ENCODE measurements at places on chromosomes 7 and 10. TPM values are rescaled to one million over a fixed set of nuclear protein-coding genes. Genes with fewer than 3 reads are reported as not detected.

- no peak for DNase-seq
Observed at GRCh38 chr10:34320265-34320664, 494.8 kb downstream of the PARD3 start.

DNA sequence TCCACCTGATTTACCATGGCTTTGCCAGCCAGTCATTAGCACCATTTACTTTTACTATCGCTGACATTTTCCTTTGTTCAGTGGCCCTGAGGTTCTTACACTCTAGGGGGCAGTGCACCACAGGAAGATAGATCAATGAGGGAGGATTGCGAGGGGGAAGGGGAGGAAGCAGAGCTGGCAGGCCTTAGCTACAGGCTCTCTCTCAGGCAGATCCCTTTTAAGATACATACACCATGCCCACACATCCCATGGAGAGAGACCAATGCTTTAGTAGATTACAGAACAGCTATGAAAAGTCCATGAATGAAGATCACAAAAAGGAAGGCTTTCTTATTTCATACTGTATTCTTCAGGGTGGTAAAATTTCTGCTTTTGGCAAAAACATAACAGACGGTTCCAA is 47.4 kb downstream of the DENND11 start:
- DNase-seq: peak; percentile 77

GRCh38 chr7:54846273-54846672 is 87.3 kb upstream of the SEC61G start:
- DNase-seq: no peak

- DNase-seq: peak; percentile 39
Observed at GRCh38 chr7:7681191-7681935, 37.0 kb downstream of the RPA3 start.

GRCh38 chr7:135023622-135024021 is 37.3 kb downstream of the AGBL3 start:
- no peak for DNase-seq

- no peak for DNase-seq
Observed at GRCh38 chr7:70456719-70457118, 675.2 kb upstream of the GALNT17 start.

DNA sequence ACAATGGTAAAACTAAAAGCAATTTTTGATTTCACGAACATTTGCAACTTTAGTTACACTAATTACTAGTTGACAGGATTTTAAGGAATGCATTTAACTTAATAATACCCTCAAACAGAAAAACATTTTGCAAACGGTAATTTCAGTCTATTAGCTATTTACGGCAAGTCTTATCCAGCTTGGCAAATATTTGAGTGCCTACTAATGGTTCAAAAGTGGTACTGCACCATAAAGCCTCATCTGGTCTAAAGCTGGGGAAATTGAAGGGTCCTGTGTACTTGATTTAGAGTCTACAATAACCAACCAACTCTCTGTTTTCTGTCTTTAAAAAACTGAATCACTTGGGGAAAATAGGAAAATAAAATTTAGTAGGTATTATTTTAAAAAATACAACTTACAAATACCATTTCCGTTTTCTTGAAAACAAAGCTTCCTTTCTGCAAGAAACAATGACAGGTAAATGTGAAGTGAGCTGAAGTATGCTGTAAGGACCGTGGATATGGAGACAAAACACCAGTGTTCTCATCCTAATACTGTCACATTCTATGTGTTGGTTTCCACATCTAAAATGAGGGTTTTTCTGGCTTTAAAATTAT is 142.3 kb downstream of the VPS50 start:
- DNase-seq: no peak

- no peak for DNase-seq
Observed at GRCh38 chr10:84524435-84524834, 196.0 kb downstream of the CCSER2 start.

DNA sequence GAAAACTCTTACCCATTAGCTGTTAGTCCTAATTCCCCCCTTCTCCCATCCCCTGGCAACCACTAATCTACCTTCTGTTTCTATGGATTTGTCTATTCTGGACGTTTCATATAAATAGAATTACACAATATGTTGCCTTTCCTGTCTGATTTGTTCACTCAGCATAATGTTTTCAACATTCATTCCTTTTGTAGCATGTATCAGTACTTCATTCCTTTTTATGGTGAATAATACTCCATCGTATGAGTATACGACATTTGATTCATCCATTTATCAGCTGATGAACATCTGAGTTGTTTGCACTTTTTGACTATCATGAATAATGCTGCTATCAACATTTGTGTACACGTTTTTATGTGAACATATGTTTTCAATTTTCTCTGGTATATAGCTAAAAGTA is 4.4 kb upstream of the FRAT1 start:
- DNase-seq: no peak

- no peak for DNase-seq
Observed at GRCh38 chr10:107444443-107444842, 279.9 kb upstream of the SORCS1 start.

- no peak for DNase-seq
Observed at GRCh38 chr10:5897053-5897340, 7.0 kb downstream of the FBH1 start.

GRCh38 chr7:37089972-37090371 is 358.7 kb downstream of the ELMO1 start:
- DNase-seq: no peak

DNA sequence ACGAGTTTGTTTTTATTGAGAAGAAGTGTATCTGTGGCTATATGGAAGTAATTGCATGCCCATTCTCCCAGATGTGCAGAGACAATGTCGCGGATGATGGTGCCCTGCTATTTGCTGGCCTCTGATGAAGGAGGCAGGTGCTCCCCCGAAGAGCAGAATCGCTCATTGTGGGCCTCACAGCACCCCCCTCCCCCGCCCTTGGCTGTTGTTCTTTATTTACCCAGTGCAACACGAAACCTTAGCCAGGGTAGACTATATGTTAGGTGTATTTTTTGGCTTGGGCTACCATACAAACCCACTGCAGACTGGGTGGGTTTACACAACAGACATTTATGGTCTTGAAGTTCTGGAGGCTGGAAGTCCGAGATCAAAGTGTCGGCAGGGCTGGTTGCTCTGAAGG is 3.4 kb upstream of the ADCY1 start:
- no peak for DNase-seq

- no peak for DNase-seq
Observed at GRCh38 chr10:123429706-123430221, 236.4 kb upstream of the GPR26 start.

- DNase-seq: no peak
Observed at GRCh38 chr7:144584726-144585125, 181.2 kb upstream of the NOBOX start.

- no peak for DNase-seq
Observed at GRCh38 chr7:30973791-30974604, 10.2 kb downstream of the GHRHR start.

DNA sequence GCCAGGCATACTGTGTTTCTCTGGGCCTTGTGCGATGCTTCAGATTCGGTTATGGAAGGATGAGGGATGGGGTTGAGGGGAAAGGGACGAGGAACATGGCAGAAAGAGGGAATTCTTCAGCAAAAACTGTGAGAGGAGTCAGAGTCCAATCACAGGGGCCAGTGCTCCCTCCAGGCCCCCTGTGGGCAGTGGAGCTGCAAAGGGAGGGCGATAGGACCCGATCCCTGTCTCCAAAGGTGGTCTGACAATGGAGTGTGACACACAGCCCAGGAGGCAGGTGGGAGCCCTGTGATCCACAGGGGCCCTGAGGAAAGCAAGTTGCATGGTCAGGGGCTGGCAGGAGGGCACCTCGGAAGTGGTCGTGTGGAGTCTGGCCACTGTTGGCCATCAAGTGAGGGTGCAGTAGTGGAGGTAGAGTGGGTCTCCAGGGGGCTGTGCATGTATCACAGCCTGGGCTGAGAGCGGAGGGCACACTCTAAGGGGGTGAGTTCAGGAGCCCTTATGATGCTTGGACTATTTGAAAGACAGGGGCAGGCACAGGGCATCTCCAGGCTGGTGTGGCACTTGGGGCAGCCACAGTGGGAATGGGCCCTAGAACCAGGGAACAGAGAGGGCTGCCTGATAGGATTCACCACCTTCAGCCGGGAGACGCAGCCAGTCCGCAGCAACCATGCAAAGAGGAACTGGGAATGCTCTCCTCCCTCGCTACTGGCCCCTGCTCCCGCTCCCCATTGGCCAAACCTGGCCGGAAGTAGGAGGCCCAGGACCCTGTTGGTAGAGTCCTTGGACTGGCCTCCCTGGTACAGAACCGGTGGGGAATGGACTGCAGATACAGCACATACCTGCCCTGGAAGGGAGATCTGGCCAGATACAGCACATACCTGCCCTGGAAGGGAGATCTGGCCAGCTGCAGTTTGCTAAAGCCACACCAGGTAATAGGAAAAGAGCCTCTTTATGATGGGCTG is 115.9 kb downstream of the ADCY1 start:
- no peak for DNase-seq

GRCh38 chr7:30252885-30253795 is 31.3 kb upstream of the ZNRF2 start:
- no peak for DNase-seq

DNA sequence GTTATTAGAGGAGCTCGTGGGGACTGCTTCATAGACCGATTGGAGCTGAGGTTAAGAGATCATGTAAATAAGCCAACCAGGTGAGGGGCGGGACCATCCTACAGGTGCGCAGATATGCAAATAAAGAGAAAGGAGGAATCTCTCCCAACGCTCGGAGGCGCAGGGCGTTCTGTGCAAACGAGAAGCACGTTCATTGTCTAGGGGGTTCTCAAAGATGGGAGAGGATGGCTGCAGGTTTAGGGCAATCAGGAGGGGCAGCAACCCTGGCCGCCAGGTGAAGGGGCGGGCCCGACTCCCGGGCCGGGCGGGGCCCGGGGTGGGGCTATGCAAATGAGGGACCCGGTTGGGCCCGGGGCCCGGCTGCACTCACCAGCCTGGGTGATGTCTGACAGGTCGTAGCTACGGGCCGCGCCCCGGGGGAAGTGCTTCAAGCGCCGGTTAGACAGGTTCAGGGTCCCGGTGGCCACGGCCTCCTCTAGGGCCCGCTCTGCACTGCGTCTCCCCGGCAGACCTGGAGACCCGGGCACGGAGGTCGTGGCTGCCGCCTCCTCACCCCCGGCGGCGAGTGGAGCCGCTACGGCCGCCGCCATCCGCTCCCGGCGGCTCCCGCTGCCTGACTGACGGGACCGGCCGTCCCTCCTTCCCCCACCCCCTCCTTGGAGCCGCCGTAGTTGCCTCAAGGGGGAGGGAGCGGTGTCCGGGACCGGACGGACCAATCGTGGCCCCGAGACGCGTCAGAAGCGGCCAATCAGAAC is at the start of gene LRCH4:
Gene LRCH4 (minus strand): TSS at position 619 of the 755 bp plus-strand sequence. CDS start 29 bp downstream, at position 590.
- peak; percentile 40 for DNase-seq

DNA sequence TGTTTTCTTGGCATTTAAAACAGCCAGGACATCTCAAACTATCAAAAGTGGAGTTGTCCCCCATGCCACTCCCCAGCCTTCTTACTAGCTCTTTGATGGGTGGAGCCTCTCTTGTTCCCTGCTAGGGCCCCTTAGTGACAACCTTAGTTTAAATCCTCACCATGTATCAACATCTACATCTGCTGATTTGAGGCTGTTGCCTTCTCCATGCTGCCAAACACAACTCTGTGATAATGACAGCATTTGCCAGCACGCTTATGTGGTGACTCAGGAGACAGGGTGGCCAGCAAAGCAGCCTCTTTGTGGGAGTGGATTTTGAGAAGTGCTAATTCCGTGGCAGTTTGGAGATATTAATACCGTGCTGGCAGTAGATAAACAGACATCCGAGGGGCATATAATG is 145.4 kb downstream of the LRRC4 start:
- DNase-seq: no peak

GRCh38 chr7:50728184-50728583 is 54.5 kb downstream of the GRB10 start:
- DNase-seq: no peak

GRCh38 chr7:24827589-24827988 is 70.3 kb upstream of the GSDME start:
- no peak for DNase-seq

- DNase-seq: no peak
Observed at GRCh38 chr10:121036431-121036830, 185.3 kb downstream of the WDR11 start.

GRCh38 chr10:102610441-102610887 is 33.8 kb upstream of the TRIM8 start:
- no peak for DNase-seq

DNA sequence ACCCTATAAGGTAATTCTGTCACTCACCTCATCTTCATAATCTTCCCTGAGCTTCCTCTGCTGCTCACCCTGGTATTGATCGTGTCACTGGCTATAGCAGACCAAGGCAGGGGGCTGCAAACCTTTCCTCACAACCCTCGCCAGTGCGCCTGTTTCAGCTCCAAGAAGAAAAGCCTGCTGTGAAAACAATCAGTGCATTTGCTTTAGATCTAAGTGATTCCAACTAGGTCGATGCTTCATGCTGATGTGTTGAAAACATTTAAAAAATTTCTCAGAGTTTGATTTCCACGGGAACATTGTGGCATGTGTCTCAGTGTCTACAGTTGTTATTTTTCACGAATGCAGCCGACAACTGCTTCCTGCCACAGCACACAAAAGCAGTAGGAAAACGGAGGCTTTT is 27.3 kb downstream of the POU6F2 start:
- DNase-seq: no peak

DNA sequence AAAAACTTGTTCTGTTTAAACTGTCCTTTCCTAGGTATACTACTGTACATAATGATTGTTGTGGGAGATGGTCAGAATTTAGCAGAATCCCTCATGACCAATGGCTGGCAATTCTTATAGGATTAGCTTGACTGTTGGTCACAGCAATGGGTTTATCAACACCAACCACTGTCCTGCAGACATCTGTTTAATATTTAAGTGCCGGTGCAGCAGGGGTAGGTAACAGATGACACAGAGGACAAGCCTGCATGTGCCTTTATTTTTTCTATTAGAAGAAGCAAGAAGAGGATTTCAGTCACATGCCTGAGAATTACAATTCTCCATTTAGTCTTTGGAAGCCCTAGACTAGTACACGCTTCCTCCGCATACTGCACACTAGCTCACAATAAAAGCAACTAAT is 48.4 kb downstream of the CCDC6 start:
- DNase-seq: no peak

Gene SLC26A5
- not detected for total RNA-seq

Gene SFMBT2
- 30.1 TPM for total RNA-seq

Gene HOXA3
- total RNA-seq: not detected

Gene EN2
- total RNA-seq: not detected

Gene CTAGE15
- total RNA-seq: not detected

Gene PPP1R9A
- 0.14 TPM for total RNA-seq

Gene LRRC17
- total RNA-seq: 0.60 TPM

Gene C7orf33
- total RNA-seq: not detected

Gene NRBF2
- total RNA-seq: 15.4 TPM

Gene CTTNBP2
- 0.05 TPM for total RNA-seq

Gene FFAR4
- total RNA-seq: not detected

Gene ASB10
- not detected for total RNA-seq

Gene GLI3
- total RNA-seq: not detected

Gene RGR
- total RNA-seq: not detected

Gene HOXA5
- total RNA-seq: not detected

Gene RELN
- not detected for total RNA-seq

Gene AP3M1
- total RNA-seq: 39.4 TPM

Gene GPR15LG
- total RNA-seq: not detected
